Stimulated activated CD4-positive, alpha-beta T cell treated with anti-CD3 and anti-CD28 coated beads, Interleukin-15, amount 100 ng/mL, for 1 hour (primary cell): ENCODE measurements at places on chromosomes 5 and 9.

DNA sequence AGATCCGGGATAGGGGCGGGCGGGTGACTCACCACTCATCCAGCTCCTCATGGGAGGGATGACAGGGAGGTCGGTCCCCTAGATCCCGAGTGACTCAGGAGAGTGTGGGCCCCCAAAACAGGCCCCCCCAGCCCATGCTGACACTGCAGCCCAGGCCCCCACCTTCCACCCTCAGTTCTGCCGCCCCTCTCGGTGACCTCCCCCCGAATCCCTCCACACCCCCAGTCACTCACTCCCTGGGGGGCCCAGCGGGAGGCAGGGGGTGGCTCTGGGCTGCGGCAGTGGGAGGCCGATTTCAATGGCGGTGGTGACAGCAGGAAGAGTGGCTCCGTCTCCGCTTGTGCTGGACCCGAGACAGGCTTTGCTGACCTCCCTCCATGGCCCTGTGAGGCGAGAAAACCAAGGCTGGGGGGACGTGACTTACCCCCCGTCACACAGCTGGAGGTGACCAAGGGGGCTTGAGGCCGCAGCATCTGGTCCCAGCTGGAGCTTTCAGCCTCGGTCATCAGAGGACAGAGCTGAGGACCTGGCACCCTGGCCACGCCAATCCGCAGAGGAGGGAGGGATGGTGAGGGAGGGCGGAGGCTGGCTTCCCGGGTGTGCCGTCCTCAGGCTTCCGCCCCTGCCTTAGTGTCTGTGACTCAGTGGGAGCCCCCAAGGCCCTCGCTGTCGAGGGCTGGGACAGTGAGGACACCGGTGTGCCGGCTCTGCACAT lies 9.0 kb downstream of the GPSM1 start:
- no peak for DNase-seq

GRCh38 chr5:142287096-142287972 lies 37.5 kb downstream of the SPRY4 start:
- no peak for DNase-seq

GRCh38 chr5:35671541-35672295 lies 54.1 kb downstream of the SPEF2 start:
- no peak for DNase-seq

GRCh38 chr9:70868041-70868440 lies 253.4 kb downstream of the TRPM3 start:
- no peak for DNase-seq

DNA sequence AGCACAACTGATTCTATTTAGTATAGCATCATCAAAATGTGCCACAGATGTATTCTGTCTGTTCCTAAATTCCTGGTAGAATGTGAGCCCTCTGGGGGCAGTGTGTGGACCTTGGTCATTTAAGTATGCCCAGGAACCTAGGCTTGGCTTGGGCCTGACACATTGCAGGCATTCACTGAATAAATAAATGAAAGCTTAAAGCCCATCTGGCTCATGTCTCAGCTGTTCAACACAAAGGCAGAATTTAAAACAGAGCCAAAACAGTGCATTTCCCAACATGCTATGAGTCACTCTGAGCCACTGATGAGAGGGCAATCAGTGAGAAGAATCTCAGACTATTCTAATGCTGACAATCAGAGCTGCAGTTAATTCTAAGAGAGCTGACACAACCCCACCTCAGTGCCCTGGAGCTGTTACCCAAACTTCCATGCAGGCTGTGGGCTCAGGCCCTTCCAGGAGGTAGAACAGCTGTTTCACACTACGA lies 8.1 kb downstream of the FAM193B start:
- no peak for DNase-seq

GRCh38 chr5:73201547-73202513 lies 28.8 kb downstream of the TMEM174 start:
- peak; percentile 64 for DNase-seq

DNA sequence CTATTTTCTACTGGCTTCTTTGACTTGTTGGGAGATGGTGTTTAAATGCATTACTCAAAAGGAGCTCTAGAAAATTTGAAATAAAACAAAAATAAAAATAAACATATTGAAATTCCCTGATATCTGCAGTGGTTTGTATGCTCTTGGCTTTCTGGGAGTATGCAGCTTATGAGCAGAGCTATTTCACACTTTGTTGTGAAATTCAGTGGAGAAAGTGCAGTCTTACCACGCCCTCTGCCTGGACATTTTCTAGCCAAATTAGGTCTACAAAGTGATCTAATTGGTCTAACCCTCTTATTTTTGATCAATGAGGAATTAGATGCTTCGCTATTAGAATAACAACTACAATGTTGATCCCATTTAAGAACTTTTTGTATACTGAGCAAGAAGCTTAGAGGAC lies 66.8 kb downstream of the INSYN2B start:
- no peak for DNase-seq
